Urinary bladder (tissue), 4 donors: ENCODE measurements at places on chromosomes 13 and 19. TPM values are rescaled to one million over a fixed set of nuclear protein-coding genes. Genes with fewer than 3 reads are reported as not detected.

DNA sequence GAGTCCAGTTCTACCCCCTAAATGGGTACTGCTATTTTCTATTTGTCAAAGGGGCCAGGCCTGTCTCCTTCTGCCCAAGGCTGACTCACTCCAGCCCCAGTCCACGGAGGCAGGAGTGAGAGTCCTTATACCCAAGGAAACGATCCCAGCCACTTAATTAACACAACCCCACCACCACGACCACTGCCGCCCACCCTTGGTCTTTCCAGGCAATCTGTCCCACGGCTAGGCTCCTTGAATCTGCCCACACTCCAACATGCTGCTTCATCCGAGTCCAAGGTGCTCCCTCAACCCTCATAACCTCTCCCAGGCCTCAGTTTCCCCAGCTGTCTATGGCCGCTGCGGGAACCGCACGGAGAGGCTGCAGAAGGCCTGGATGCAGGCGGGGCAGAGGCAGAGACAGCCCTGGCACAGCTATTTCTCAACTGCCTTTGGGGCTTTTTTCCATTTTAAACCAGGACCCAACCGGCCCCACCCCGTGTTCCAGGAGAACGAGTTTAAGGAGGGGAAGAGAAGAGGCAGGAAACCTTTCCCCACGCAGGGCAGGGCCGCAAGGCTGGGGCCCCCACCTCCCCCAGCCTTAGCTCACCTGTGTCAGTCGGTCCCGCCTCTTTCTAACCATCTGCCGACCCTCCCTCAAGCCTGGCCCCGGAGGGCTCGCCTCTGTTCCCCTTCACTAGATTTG, 746 bp downstream of the RAB3D start:
- DNase-seq = no peak

DNA sequence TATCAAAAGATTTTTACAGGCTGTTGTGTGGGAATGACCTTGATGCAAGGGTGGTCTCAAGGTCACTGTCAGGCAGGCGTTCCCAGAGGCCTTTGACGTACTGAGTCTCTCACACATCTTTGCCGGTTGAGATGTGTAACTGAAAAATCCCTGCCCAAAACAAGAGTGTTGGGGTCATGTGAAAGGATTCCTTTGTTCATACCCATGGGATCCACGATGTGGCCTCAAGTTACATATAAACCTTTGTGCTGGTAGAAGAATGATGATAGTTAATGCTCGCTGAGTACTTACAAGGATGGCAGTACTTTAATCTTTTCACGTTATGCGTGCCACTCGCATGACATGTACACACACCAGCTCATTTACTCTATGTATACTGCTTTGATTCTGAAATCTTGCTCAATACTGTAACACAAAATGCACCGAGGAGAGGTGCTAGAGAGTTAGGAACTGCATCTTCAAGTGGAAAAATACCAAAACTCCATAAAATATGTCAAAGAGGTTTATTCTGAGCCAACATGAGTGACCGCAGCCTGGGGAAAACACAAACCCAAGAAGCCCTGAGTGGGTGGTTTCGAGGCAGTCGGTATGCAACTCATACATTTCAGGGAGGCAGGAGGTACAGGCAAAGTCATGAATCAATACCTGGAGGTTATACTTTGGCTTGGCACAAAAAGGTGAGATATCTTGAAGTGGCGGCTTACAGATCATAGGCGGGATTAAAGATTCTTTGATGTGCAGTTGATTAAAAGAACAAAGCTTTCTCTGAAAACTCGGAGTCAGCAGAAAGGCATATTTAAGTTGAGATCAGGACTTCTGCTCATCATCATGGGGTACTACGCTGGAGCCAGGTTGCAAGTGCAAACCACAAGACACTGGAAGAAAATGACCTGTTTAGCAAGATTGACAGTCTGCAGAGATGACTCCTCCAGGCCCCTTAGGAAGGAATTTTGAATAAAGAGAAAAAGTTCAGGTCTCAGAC, 87.4 kb upstream of the ARHGEF7 start:
- DNase-seq = no peak

DNA sequence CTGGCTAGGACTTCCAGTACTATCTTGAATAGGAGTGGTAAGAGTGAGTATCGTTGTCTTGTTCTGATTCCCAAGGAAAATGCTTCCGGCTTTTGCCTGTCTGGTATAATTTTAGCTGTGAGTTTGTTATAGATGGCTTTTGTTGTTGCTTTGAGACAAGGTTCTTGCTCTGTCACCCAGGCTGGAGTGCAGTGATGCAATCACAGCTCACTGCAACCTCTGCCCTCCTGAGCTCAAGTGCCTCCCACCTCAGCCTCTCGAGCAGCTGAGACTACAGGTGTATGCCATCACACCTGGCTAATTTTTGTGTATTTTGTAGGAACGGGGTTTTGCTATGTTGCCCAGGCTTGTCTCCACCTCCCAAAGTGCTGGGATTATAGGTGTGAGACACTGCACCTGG, 6.1 kb upstream of the ZNF543 start:
- no peak for DNase-seq

- DNase-seq = no peak
These were observed 38.1 kb upstream of the SLC10A2 start for GRCh38 chr13:103104340-103104739.

- no peak for DNase-seq
These were observed 23.2 kb upstream of the CYP4F8 start for GRCh38 chr19:15591796-15592195.

DNA sequence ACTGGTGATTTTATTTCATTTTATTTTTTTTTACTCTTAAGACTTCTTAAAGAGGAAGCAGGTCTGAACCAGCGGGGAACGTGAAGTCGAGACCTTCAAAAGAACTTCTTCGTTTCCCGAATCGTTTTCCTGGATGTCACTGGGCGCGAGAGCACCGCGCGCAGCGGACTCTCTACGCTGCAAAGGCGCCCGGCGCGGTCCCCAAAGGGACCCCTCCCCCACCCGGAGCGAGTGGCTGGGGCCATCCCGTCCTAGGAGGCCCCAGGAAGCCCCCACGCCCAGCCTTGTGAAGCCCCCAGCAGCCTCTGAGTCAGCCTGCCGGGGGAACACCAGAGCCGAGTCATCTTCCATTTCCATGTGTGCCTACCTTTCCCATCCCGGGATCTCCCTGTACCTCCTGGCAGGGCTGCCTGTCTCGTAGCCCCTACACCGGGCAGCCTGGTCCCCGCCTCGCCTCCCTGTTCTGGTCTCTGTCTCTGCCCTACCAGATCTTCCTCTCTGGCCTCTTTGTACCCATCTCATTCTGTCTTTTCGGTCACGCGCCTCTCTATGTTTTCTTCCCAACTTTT, 608 bp downstream of the CD70 start:
- no peak for DNase-seq

- no peak for DNase-seq
These were observed 7.5 kb downstream of the ANO8 start for GRCh38 chr19:17327068-17327653.

DNA sequence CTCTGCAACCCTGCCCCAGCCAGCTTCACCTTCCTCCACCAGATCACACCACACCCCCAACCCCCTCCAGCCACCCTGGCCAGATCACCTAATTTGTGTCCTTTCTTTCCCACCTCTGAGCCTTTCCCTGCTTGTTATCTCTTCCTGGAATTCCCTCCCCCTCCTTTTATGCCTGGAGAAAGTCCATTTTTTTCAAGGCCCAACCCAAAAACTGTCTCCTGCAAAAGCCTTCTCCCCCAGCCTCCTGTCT, 5.3 kb upstream of the TLE2 start:
- DNase-seq = no peak

GRCh38 chr13:27242702-27243101, 8.7 kb upstream of the RPL21 start:
- no peak for DNase-seq

GRCh38 chr13:44576351-44577235, 463 bp upstream of the TSC22D1 start:
- DNase-seq = no peak

GRCh38 chr19:40689339-40690049, 957 bp downstream of the NUMBL start:
- DNase-seq = no peak

DNA sequence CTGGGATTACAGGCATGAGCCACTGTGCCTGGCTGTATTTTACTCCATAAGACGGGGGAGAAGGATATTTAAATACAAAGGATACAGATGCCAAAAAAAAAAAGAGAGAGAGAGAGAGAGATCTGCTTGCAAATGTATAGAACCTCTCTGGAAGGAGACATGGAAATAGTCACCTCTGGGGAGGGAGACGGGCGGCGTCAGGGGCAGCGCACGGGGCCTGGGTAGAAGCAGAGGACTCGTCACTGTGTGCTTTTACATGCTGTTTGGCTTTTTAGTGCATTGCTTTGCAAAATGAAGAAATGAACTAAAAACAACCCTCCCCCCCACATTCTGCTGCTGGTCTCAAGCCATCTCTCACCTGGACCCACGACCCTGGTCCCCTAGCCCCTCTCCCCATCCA, 4.8 kb upstream of the ZNF653 start:
- no peak for DNase-seq

DNA sequence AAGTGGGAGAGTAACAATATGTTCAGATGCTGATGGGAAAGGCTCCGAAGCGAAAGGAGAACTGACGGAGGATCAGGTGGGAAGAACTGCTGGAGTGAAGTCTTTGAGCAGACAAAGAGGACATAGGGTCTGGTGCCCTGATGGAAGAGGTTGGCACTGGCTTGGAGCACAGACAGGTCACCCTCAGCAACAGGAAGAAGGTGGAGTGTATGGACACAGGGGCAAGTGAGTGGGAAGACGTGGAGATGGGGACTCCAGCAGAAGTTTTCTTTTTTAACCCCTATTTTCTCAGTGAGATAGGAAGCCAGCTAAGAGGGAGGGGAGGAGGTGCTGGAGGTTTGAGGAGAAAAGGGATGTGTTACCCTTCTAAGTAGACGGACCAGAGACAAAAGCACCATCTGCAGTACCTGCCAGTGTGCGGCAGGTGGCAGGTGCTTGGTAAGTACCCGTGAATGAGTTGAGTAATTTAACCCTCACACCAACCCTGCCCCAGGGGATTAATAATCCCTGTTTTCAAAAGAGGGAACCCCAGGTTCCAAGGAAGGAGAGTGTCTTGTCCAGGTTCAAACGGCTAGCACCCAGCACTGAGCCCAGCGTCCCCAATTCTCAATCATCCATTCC, 11.2 kb downstream of the HAS1 start:
- DNase-seq = no peak

DNA sequence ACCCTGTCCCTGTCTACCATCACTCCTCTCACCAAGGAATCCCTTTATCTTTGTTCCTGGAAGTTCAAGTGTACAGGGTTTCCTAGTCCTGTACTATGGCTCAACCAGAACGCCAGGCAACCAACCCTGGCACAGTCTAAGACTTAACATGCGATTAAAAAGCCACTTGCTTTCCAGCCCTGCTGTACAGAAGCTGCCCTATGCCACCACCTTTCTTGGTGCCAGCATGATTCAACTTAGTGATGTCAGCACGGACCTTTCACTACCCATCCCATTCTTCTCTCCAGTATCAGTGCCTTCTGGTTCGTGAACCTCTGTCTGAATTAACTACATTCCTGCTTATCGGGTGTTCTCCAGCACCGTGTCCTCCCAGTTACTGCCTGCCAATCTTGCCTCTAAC, 151.1 kb downstream of the KLF12 start:
- no peak for DNase-seq

GRCh38 chr19:49954933-49955332, 6.0 kb downstream of the SIGLEC11 start:
- DNase-seq = no peak

DNA sequence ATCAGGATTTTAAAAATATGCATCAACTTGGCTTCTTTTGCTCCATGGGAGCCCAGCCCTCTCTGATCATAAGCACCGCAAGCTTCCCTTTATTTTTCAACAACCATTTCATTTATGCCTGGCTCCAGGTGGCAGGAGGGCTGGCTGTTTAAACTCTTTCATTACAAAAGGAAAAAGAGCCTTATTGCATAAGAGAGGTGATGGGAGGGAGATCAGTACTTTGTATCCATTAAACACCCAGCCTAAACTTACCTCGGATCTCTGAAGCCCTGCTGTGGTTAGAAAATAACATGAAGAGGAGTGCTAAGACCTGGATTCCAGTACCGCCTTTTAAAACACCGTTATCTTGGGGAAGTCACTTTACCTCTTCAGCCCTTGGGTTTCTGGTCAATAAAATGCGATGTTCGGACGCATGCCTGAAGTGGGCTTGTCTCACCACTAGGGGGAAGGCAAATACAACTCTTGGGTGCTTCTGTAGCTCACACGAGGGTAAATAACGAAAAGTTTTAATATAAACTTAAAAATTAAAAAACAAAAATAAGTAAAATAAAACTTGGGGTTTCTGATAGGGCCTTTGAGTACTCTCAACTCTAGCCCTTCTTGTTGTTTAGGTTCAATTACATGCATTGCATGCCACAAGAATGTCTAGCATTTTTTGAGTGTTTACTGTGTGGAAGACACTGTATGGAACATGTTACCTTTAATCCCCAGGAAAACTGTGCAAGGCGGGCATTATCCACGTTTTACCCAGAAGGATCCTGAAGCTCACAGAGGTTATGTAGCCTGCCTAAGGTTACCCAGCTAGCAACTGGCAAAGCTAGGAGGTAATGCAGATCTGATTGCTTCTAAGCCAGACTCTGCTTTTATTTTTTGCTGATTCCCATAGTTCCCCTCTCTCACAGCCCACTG, 240.3 kb downstream of the LMO7 start:
- DNase-seq = peak; percentile 26

DNA sequence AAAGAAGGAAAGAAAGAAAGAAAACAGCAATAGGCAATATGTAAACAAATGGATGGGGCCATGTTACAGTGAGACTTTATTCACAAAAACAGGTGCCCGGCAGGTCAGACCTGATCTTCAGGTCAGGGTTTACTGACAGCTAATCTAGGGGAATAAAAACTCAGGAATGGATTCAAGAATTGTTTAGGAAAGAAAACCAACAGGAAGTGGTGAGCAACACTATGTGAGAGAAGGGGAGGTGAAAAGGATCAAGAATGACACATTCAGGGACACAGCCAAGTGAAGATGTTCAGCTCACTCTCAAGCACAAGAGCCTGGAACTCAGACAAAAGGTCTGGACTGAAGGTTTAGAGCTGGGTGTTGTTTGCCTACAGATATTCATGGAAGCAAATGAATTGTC, 244.5 kb downstream of the EFNB2 start:
- no peak for DNase-seq

- no peak for DNase-seq
These were observed 7.6 kb downstream of the F7 start for GRCh38 chr13:113112893-113113845.

IGSF23 gene
- total RNA-seq = not detected

DCLK1 gene
- total RNA-seq = 89.1 TPM

LHB gene
- total RNA-seq = not detected

ZC3H13 gene
- 47.3 TPM for total RNA-seq

ZNF439 gene
- total RNA-seq = 26.2 TPM
